Stimulated activated CD4-positive, alpha-beta T cell treated with anti-CD3 and anti-CD28 coated beads, TNF-alpha, amount 100 ng/mL, for 24 hours (primary cell): ENCODE measurements at places on chromosomes 3 and 15.

DNA sequence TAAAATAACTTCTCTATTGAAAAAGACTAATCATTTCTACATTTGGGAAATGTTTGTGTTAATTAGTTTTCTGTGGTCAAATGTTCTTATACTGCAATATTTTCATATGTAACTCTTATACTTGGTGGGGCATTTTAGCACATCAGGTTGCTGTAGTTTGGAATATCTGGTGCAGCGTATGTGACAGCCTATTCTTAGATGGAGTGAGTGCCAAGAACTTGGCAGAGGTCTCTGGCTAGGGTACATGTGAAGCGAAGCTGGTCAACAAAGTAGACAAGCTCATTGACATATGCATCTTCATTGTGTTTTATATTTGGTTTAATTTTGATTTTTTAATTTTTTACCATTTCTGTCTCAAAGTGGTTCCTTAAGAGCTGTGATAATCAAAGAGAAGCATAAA lies 53.2 kb downstream of the CHAC1 start:
- DNase-seq: no peak

DNA sequence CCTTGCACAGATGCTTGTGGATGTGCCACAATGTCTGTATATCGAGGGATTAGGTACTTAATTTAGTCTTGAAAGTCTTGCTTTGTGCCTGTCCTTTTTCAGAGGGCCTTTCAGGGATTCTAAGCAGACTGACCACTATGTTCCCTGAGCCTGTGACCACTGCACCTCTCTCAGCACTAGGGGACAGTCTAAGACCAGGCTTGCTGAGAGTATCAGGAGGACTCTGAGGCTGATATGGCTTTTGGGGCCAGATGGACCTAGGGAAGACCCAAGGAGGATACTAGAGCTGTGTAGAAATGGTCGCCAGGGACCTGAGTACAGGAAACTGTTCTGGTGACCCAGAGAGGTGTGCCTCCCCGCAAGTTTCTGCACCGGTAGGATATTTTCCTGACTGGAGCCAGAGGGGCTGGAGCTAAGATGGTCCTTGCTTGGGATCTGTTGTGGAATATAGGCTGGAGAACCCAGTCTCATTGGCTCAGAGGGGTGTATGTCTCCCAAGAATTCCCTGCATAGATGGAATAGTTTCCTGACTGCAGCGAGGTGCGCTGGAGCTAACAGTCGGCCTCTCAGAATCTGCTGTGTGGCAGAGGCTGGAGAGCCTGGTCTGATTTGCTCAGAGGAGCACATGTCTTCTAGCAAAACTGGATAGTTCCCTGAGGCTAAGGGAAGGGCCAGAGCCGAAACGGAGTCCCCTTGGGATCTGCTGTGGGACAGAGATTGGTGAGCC lies 213.2 kb upstream of the DCBLD2 start:
- DNase-seq: no peak

DNA sequence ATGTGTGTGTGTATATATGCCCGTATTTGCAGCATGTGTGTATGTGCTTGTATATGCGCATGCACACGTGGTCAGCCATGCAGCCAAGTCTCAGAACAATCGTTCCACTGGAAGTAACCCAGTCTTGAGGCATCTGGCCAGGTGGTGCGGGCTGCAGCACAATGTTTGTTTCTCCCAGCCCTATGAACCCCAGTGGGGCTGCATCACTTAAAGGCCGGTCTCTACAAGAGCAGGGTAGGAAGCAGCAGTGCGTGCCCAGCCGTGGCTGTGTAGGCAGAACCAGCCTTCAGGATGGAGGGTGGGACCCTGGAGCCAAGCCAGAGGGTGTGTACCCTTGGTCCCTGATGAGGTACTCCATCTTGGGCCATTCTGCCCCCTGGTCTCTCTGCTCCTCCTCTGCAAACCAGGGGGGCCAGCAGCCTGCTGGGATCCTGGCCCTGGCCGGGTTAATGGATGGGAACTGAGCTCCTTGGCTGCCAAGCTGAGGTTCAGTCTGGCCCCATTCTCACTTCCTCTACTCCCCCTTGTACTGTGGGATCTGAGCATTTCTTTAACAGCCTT lies 11.8 kb downstream of the KLF13 start:
- DNase-seq: no peak

GRCh38 chr15:77753281-77753873 lies 120.7 kb upstream of the LINGO1 start:
- no peak for DNase-seq

DNA sequence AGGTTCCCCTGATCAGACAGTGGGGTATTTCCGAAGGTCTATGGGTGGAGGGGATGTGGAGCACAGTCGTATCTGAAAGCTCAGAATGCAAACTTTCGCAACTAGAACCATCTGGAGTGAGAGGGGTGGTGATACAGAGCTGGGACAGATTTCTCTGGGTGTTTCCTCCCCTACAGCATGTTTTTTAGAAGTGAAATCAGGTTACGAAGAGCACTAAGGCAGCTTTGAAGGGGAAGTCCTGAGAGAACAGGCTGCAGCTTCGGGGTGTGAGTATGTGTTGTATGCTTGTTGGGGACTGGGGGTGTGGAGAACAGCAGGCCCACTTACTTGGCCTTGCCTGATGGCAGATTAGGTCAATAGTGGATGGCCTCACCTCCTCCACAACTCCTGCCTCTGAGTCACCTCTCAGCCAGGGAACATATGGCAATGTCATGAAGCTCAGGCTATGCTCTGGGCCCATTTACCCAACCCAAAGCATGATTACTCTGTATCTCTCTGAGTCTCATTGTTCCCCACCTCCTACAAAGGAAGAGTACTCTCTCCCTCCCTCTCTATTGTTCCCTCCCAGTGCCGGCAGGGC lies 107.2 kb upstream of the RASGRP1 start:
- DNase-seq: peak; percentile 37

GRCh38 chr15:89926158-89926557 lies 13.4 kb upstream of the ARPIN start:
- DNase-seq: no peak

- DNase-seq: no peak
Measured at GRCh38 chr3:175267561-175267960, 408.4 kb downstream of the NAALADL2 start.

DNA sequence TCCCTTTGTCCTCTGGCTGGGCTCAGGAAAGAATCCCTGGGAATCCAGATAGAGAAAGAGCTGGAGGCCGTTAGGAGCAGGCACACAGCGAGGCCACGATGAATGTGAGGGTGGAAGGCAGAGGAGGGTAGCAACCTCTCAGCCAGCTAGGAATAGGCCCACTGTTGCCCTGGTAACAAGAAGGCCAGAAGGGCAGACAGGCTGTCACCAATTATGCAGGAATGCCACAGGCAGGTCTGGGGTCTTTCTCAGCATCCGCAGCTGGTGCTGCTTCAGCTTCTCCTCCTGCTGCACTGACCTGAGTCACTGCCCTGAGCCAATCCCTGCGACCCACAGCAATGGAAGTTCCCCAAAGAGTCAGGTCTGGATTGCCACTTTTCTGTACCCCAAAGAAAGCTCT lies 62.8 kb upstream of the C3orf80 start:
- no peak for DNase-seq

GRCh38 chr15:68431792-68432401 lies at the start of gene ITGA11:
TSS of gene ITGA11 (minus strand) at chr15:68432163. CDS start at chr15:68432066, 97 bp downstream.
- no peak for DNase-seq

DNA sequence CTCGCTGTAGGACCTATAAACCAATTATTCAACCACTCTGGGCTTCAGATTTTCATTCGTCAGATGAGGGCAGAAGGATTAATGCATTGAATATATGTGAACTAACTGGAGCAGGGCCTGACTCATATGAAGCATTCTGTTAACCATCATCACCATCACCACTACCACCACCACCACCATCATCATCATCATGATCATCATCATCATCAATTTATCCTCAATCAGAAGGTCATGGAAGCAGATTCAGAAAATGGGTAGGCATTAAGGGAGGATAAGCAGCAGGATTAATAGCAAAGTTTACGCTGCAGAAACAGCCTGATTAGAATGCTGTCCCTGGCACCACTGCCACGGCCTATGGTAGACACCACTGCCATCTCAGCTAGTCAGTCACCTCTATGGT lies 407.5 kb upstream of the THBS1 start:
- no peak for DNase-seq

DNA sequence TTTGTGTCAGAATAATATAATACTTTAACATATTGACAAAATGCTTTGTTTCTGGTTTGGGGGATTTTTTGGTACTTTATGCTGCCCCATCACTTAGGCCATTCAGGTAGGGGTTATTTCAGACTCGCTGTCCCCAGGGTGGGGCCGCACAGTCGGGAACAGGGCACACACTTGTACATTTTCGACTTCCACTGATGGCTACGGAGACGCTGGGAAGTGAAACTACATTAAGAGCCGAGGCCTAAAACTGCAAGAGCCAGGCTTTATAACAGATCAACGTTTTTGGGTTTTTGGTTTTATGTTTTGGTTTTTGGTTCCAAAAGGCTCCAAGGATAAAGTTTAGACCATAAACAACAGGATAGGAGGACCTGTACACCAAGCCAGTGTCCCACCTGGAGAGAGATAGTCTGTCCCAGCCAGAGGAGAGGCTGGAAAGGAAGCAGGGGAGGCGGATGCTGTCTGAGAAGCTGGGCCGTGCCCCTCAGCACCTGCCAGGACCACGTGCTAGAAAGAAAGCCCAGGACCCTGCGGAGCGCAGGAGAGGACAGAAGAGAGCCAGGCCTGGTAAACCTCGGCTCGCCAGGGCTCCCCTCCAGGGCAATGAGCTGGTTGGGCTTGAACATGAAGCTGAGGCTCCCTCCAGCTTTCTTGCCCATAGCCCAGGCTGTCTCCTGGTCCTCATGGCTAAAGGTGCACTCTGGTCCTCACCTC lies 111.7 kb downstream of the CHSY1 start:
- DNase-seq: no peak

GRCh38 chr3:195704433-195704999 lies 16.3 kb upstream of the MUC20 start:
- no peak for DNase-seq

- DNase-seq: no peak
Measured at GRCh38 chr3:134693226-134693625, 42.4 kb upstream of the KY start.

DNA sequence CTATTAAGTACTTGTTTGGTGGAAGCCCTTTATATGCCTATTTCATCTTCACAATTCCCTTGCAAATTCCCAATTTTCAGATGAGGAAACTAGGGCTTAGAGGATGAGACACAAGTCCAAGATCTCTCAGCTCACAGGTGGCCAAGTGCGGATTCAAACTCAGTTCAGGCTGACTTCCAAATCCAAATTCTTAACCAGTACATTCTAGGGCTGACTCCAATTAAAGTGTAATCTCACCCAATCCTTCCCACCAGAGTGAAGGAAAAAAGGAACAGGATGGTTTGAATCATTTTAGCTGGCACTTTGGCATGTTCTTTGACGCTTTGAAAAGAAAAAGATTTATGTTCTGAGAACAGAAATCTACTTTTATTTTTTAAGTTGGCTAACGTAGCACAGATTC lies 12.7 kb downstream of the ARHGEF3 start:
- DNase-seq: no peak
